ENCODE measurements at places on chromosomes 7 and 10.

GRCh38 chr7:125878988-125879387 is 949.4 kb upstream of the POT1 start:
- DNase-seq, result no peak

DNA sequence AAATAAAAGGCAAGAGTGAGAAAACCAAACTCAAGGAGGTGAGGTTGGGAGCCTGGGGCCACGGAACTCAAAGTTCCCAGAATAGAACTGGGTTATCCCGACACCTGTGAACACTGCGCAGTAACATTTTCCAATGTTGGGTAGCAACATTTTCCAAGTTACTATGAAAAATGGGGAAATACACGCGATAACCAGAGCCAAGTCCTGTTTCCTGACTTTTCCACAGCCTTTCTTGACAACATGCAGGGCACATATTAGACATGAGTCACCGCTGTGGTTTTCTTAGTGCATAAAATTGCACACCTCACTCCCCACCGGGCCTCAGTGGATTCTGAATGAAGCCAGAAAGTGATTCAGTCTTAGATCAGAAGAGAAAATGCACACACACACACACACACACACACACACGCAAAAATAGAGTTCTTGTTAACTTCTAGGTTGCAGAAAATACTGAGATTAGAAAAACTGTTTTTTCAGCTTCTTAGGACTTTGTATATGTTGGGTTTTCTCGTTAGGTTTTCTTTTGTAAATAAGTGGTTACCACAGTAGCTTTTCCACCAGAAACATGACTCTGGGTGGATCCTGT is 70.0 kb downstream of the CAMK1D start:
- no peak for DNase-seq

GRCh38 chr10:15364001-15364400 is 7.1 kb downstream of the FAM171A1 start:
- DNase-seq, result no peak

GRCh38 chr7:151174246-151175046 is 7.0 kb upstream of the GBX1 start:
- DNase-seq, result no peak

GRCh38 chr10:69846293-69846921 is 44.7 kb downstream of the COL13A1 start:
- DNase-seq, result no peak

- DNase-seq, result no peak
Observed at GRCh38 chr7:100275120-100275519, 32.4 kb upstream of the SPDYE3 start.

GRCh38 chr7:99665312-99666012 is 14.3 kb downstream of the CYP3A5 start:
- DNase-seq, result no peak

GRCh38 chr7:83442911-83443310 is 206.0 kb downstream of the SEMA3E start:
- no peak for DNase-seq

DNA sequence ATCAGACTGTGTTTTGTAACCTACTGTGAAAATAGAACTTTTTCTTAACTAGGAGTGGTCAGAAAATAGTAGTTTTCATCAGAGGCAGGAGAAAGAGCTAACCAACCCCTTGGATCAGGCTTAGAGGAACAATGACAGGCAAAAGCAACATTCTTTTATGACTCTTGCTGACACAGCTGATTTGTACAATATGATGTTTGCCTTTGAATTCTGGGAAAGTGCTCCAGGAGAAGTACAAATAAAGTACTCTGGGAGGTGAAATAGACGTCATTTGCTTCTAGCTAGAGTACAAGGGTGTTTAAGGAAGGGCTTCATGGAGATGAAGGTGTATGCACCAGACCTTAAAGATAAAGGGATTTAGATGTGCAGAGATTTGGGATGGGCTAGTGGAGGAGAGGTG is 75.1 kb upstream of the KIAA1217 start:
- DNase-seq, result peak; percentile 40

DNA sequence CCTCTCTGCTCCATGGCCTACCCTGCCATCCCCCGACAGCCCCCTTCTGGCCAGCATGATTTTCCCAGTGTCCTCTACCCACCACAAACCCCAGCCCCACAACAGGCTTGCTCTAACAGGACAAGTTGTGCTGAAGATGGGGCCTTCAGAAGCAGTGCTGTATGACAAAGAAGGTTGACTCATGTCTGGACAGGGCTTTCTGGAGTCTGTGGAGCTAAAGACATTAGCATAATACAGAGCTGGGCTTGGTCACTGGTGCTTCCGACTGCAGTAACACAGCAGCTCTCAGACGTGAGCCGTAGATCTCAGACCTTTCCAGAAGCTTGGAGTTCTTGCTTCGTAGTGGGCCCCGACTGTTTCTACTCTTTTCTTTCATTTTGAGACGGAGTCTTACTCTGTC is 100.5 kb downstream of the GTF2IRD1 start:
- DNase-seq, result no peak

DNA sequence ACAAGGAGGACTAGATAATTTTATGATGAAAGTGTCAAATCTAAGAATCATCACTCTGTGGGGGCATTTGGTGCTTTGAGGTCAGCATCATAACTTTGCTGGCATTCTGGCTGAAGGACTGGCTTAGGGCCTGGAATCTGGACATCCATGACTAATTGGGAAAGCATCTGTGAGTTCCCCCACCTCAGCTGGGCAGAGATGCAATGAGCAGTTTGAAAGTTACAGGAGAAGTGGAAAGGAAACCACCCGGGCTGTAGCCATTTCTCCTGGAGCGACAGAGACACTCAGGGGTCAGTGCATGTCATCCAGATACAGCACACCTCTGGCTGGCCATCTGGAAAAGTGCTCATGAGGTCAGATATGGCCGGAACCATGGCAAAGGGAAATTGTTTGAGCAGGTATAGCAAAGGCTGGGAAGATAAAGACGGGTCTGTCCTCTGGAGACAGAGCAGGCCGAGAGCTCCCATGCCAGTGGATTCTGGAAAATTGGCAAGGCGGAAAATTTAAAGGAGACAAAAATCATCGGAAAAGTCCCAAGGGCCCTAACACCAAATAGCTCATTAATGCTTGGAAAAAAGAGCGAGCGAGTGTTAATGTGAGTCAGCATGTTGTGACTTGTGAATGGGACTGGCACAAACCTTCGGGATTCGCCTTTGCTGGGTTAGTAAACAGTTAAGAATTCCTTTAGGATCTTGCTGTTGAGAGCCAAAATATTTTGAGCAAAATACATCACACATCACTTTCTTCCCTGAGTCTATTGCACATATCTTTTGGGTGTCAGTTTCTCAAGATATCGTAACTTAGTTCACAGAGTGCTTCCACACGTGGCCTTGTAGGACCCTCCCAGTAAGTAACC is 188.4 kb upstream of the AGK start:
- DNase-seq, result no peak

DNA sequence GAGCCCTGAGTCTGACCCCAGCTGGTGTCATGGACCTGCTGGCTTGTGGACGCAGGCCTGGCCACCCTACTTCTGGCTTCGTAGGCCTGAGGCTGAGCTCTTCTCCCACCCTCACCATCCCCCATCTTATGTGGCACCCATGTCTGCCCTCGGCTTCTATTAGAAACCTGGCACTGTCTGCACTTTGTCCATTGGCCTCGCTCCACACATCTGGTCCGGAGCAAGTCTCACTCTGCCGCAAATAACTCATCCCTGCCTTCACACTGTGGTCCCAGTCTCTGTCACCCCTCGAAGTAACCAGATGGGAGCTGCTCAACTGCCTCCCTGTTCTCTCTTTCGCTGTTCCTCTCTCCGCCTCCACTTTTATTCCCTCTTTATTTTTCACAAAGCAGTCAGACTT is 78.6 kb downstream of the TRRAP start:
- no peak for DNase-seq

DNA sequence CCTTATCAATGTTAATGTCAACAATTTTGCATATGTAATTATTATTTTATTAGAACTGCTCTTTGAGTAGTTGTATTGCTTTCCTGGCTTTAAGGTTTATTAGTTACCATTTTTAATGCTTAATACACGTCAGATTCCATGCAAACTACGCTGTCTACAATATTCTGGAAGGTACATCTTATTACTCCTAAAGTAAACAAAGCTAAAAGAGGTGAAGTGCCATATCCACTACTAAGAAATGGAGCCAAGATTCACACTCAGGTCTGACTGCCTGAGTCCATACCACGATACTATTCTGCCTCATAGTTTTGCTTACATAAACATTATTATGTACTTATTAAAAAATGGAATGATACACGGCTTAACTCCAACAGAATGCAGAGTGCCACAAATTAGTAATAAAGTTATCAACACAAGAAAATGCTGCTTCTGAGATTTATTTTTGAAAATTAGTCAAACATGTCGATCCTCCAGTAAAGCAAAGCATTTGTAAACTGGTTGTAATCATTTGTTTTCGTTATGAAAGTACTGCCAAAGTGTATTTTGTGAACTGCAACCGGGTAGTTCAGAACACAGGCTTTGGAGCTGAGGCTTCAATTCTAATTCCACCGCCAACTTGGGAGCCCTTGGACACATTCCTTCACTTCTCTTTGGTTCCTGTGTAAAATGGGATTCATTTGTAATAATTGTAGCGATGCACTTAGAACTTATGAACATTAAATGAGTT is 1.1 kb upstream of the DMTF1 start:
- no peak for DNase-seq

GRCh38 chr7:29974286-29974685 is 15.3 kb downstream of the SCRN1 start:
- no peak for DNase-seq

GRCh38 chr10:12348870-12349628 is at the start of gene CAMK1D:
Gene CAMK1D, plus strand, starts transcription at chr10:12349547.
- DNase-seq, result no peak

- DNase-seq, result no peak
Observed at GRCh38 chr7:336810-337566, 47.0 kb downstream of the FOXL3 start.

DNA sequence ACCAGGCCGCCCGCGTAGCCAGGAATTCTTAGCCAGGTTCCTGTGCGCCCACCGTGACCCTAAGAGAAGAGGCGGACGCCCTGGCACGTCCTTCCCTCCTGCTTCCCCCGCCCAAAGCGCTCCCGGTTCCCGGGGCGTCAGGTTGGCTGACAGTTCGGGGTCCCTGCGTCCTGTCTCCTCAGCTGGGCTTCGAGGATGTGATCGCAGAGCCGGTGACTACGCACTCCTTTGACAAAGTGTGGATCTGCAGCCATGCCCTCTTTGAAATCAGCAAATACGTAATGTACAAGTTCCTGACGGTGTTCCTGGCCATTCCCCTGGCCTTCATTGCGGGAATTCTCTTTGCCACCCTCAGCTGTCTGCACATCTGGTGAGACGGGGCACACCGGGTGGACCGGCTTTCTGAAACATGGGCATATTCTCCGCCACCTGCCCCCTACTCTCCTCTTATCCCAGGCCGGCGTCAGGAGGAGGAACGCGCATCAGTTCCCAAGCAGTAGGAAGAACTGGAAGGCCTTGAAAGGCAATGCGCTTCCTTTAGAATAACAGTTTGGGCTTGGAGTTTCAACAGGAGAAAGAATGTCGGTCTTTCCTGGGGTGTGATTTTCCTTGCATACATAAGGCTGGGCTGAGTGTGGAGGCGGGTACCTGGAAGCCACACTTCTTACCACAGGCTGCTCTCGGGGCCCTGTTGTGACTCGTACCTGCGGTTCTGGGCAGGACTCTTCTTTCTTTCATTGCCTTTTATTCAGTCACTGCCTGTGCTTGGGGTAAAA is 728 bp downstream of the CAV2 start:
- no peak for DNase-seq

DNA sequence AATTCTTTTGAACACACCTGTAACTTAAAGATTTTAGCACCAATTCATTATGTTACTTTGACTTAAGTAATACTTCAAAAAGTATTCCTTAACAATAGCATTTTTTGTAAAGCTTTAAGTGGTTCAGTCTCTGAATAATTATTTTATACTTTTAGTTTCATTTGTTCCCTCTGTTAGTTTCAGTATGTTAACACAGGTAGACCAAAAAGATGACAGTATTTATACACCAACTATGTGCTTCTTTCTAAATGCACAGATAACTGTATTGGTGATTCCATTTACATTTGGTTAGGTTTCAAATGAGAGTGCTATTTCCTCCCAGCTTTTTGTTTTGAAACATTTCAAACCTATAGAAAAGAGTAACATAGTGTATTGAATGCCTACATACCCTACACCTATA is 14.0 kb downstream of the RALA start:
- DNase-seq, result no peak

DNA sequence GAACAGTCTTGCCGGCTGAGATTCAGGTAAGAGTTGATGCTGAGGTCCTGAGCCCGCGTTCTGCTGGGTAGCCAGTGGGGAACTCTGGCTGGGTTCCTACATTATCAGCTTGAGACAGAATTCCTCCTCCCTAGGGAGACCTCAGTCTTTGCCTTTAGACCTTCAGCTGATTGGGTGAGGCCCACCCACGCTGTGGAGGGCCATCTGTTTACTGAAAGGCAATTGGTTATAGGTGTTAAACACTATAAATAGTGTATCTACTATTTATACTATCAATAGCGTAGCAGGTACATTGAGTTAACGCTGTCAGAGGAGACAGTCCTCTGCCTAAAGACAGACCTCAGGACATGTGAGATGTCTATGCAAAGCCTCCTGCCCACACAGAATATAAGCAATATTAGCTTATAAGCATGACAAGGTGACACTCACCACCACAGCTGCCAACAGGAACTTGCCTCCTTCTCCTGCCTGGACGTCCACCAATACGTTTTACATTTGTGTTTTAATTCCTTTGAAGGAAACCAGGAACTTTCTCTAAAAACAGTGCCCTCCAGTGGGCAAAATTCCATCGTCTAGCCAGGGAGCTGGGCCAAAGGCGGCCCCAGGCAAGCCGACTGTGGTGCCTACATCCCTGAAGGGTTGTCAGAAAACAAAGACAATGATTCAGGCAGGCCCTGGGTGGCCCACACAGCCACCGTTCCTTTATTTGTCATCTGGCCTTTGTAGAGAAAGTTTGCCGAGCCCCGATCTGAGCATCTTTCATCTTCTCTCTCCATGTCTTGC is 58.8 kb downstream of the INSIG1 start:
- DNase-seq, result no peak

All from DMS79 (cell line).